ENCODE measurements at places on chromosomes 3 and 15.

GRCh38 chr3:194494951-194495374 lies 8.2 kb upstream of the ATP13A3 start:
- no peak for DNase-seq

DNA sequence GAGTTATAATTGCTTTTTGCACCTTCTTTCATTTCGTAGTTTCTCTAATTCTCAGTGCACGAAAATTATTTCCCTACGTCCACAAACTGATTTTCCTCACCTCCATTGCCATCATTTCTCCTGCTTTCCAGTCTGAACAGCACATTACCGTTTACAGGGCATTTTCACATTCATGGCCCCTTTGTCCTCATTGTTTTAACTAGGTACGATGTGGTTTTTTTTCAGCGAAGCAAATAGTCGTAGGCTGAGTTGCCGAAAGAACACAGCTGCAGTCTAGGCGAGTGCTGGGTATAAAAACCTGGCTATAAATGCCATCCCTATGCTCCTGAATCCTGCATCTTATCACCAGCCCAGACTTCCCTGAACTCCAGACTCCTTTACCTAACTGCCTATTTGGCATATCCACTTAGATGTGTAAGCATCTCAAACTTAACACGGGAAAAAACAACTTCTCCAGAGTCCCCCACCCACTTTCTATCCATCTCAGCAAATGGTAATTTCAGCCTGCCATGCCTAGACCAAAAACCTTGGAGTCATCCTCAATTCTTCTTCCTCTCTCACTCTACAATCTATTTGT lies 691 bp upstream of the FSIP1 start:
- no peak for DNase-seq

DNA sequence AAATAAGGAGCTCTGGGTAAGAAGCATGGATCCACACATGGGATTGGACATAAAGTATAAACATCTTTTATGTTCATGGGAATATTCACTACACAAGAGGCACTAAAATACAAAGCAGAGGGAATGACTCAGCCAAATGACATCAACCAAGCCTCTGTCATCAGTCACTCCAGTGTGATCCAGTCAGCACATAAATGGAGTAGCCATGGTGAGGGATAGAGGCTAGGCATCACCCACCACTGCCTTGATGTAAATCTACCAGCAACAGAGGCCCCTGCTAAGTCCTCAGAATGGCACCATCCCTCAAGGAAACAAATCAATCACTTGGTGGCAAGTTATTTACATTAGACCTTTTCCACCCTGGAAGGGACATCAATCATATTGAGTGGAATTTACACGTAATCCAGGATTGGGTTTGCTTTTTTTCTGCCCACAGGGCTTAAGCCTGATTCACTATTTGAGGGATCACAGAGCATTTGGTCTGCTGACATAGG lies 27.2 kb downstream of the VEPH1 start:
- no peak for DNase-seq

GRCh38 chr15:53530761-53531160 lies 228.7 kb downstream of the WDR72 start:
- DNase-seq, result no peak

DNA sequence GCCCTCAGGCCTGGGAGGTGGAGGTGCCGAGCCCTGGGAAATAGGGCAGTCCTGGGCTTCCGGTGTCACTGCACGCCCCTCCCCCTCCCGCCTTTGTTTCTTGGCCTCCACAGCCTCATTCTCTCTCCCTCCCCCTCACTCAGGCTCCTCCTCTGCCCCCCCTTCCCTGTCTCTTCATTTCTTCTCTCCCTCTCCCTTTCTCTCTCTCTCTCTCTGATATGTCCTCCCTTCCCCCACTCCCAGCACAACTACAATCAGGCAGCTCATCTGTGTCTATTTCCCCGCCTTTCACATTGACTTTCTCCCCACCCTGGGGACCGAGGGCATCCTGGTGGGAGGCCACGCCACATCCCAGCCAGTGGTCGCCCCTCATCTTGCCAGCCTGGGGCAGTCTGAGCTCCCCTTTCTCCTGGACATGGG lies 40.2 kb downstream of the IDH2 start:
- DNase-seq, result peak; percentile 85

DNA sequence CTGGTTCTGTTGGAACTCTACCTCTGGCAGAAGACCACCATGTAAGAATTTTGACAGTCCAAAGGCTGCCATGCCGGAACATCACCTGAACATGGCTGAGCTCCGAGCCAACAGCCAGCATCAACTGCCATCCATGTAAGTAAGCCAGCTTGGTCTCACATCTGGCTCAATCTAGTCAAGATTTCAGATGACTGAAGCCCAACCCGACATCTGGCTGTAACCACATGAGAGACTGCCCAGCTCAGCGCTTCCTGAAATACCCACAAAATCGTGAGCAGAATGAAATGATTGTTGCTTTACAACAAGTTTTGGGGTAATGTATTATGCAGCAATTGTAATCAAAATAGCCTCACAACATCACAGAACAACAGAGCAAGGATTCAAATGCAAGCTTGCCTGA lies 32.9 kb downstream of the GHSR start:
- DNase-seq, result no peak

DNA sequence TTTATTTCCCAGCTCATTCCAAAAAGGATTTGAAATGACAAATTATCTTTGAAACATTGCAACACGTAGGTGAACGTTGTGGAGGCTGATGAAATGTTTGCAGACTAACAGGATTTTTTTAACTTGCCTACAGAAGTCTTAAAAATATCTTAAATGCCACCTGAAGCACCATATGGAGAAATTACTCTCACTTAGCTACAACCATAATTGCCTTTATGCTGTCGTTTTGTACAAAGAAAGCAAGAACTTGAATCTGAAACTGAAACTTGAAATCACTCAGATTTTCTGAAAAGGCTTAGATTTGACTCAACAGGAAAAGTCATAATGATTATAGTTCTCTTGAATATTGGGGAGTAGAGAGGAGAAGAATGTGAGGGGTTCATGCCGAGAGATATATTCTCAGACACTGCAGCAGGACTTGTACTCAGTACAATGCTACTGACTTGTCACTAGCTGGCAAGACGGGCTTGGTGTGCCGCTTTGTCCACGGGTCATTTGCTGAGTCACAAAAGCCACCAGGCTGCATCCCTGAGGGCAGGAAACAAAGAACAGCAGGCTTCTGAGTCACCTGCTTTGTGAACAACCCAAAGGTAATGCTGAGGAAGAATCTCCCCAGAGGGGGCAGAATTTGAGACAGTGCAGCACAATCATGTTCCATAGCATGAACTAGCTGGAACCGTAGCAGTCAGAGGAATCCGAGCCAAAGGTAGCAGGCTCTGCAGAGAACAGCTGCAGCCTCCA lies 7.1 kb upstream of the FMN1 start:
- DNase-seq, result peak; percentile 63

- no peak for DNase-seq
Measured at GRCh38 chr3:32886296-32886695, 65.1 kb upstream of the CCR4 start.

DNA sequence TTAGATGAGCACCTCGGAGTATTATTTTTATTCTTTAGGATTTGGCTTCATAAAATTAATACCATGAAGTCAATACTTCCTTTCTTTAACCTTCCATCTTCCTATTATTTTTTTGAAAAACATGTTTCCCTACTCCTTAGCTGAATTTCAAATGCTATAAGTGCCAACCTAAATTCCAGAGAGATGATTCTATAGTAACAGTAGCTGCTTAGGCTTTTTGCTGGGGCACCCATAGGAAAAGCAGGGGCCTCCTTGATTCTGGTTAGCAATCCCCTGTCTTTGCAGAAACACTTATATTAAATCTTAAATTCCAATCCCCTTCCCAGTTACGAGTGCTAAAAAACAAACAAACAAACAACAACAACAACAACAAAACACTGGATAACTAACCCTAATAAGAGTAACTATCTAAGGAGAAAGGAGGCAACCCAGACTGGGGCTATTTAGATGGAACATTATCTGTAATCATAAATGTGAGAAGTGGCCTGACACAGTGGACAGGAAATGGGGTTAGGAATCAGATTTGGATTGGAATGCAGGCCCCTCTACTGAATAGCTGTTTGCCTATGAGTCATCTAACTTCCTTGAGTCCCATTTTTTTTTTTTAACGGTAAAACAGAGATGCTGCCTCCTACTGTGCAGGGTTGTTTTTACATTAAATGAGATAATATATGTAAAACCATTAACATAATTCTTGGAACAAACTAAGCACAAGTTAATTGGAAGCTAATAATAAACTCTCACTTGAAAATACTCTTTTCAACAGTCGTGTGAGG lies 148.1 kb downstream of the WDR72 start:
- no peak for DNase-seq

- no peak for DNase-seq
Measured at GRCh38 chr3:12935023-12935860, 93.9 kb upstream of the RPL32 start.

DNA sequence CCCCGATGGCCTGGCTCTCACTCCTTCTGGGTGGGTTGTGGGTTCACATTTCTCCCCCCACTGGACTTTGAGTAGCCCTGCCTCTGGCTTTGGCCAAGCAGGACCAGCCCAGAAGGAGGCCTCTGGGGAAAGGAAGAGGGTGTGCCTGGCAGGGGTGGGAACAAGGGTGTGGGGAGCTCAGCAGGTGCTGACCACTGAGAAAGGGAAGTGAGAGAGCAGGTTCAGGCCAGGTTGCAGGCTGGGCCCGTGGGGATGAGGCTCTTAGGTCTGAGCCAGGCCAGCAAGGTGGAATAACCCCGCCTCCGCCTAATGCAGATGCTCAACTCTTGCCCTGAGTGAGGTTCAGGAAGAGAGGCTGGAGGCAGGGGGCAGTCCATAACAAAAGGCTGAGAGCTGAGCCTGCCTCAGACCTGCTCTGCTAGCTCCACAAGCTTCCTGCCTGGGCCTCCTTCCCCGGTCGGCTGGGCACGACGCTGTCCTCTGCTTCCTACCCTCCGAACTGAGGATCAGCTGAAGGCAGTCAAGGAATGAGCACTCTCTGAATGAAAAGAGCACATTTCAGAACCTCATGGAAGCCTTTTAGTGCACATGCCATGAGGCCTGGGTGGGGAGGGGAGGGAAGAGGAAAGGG lies 82.7 kb downstream of the TLE3 start:
- DNase-seq, result peak; percentile 17

- DNase-seq, result no peak
Measured at GRCh38 chr3:113035387-113035982, 44.7 kb downstream of the GTPBP8 start.

DNA sequence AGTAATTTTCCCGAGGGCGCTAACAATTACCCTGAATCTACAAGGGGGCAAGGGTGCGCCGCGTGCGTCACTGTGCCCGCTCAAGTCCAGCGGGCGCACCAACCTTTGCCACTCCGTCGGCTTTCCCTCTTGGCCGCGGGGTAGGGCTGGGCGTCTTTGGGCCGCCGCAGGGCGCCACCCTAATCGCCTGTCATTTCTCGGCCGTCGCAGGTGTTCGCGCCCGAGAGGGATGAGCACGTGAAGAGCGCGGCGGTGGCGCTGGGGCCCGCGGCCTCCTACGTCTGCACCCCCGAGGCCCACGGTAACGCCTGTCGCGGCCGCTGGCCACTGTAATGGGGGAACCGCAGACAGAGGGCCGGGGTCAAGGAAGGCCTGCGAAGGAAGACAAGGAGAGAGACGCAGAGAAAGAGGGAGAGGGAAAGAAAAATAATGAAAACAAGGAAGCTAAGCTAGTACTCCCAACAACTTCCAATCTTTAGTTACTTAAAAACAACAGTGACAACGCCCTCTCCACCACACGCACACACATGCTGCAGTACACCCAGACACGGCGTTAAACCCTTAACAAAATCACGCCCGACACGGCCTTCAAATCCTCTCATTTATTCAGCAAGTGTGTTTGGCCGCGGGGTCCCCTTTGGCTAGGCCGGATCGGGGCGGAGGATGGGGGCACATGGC lies 3.8 kb downstream of the SKOR1 start:
- DNase-seq, result no peak

- DNase-seq, result no peak
Measured at GRCh38 chr3:44903751-44904150, 29.3 kb downstream of the TGM4 start.

GRCh38 chr3:185089343-185089742 lies 63.5 kb downstream of the C3orf70 start:
- no peak for DNase-seq

DNA sequence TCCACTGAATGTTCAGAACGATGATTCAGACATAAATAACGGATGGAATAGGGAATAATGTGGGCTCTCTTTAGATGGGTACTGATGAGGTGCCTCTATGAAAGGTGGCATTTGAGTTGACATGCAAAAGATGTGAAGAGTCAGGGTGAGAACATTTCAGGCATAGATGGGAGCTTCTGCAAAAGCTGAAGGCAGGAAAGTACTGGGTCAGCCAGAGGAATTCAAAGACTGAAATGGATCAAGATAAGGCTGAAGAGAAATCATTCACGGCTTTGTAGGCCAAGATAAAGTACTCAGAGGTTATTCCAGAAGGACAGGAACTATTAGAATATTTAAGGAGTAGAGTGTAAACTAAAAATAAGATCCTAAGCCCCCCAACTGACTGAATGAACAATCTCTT lies 189.6 kb upstream of the MCTP2 start:
- no peak for DNase-seq

DNA sequence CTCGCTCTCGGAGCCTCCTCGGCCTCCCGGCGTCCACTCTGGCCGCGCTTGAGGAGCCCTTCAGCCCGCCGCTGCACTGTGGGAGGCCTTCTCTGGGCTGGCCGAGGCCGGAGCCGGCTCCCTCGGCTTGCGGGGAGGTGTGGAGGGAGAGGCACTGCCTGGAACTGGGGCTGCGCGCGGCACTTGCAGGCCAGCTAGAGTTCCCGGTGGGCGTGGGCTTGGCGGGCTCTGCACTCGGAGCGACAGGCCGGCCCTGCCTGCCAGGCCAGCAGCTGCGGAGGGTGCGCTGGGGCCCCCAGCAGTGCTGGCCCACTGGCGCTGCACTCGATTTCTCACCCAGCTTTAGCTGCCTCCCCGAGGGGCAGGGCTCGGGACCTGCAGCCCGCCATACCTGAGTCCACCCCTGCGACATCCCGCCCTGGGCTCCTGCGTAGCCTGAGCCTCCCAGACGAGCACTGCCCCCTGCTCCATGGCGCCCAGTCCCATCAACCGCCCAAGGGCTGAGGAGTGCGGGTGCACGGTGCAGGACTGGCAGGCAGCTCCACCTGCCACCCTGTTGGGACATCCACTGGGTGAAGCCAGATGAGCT lies 765.0 kb downstream of the IGSF11 start:
- no peak for DNase-seq

- no peak for DNase-seq
Measured at GRCh38 chr15:86863226-86863915, 783.7 kb downstream of the AGBL1 start.

DNA sequence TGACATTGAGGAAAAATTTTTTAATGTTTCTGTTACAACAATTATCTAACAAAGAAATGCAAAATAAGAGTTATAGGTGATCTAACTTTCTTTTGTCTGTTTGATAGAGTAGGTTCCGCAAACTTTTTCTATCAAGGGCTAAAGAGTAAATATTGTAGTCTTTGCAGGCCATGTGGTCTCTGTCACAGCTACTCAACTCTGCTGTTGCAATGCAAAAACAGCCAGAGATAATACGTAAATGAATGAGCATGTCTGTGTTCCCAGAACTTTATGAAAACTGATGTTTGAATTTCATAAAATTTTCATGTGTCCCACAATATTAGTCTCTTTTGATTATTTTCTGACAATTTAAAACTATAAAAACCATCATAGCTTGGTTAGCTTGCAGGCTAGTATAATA lies 73.3 kb downstream of the SLC24A1 start:
- DNase-seq, result no peak

- no peak for DNase-seq
Measured at GRCh38 chr15:49877117-49877872, 241.7 kb downstream of the ATP8B4 start.

Data from DMS153 (cell line).